ENCODE measurements at places on chromosomes 1 and 21.

DNA sequence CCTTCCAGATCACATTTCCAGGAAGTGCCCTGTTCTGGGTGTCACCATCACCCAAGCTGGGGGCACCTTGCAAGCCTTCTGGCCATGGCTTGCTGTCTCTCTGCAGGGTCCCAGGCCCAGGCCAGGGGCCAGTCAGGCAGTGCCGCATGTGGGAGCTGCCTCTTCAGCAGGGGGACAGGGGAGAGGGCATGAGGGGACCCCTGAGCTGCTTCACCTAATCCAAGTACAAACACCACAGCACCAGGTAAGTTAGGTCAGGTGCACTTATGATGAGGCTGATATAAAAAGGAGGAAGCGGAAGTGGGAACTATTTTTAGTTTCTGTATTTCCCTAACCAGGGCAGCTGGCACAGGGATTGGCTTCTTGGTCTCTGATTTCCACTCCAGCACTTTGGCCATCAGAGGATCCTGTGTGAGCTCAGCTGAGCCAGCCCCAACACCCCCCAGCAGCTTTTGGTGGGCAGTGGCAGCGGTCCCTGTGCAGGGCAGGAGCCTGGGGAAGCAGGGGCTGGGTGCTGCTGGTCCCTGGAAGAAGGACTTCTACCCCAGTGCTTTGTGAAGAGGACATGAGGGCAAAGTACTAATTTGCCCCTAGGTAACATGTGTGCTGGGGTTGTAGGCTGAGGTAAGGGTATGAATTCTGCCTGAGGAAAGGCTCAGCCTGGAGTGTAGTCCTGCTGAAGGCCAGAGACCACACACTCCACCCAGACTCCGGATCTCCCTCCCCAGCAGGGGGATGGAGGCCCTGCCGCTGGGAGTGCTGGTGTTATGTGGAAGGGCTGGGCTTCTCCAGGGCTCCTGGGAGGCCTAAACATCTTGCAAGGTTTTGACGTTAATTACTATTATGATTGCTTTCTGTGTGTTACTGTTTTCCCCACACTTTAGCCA is 3.3 kb upstream of the PCBP3 start:
- peak; percentile 24 for DNase-seq

GRCh38 chr1:7940745-7941436 is at the start of gene TNFRSF9:
Gene TNFRSF9, minus strand, starts transcription at chr1:7940839. Its CDS starts 845 bp downstream, at chr1:7939994.
- no peak for DNase-seq

GRCh38 chr21:16837321-16837720 is 675.5 kb upstream of the CXADR start:
- no peak for DNase-seq

DNA sequence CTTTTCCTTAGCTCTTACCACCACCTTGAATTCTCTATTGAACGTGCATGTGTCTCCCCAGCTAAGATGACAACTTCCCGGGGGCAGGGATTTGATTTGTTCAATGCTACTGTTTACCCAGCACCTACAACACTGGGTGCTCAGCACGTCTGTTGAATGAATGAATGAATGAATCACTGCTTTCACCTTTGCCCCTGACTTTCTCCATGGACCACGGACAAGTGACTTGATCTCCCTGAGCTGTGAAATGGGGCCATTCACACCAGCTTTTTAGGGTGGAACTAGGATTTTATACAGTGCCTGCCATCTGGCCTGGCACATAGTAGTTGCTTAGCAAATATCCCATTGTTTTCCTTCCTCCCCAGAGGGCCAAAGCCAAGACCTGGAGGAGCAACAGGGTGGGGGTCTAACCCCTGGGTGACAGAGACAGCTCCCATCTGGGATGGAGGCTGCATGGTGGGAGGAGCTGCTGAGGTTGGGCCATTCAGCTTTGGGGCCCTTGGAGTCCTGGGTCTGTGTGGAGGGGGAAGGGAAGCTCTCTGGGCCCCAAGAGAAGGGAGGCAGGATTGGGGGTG is 15.7 kb downstream of the TNFRSF1B start:
- DNase-seq: no peak

GRCh38 chr1:228307218-228308023 is 99.2 kb downstream of the TRIM11 start:
- DNase-seq: no peak

GRCh38 chr1:209072481-209072880 is 511.0 kb upstream of the CAMK1G start:
- no peak for DNase-seq

DNA sequence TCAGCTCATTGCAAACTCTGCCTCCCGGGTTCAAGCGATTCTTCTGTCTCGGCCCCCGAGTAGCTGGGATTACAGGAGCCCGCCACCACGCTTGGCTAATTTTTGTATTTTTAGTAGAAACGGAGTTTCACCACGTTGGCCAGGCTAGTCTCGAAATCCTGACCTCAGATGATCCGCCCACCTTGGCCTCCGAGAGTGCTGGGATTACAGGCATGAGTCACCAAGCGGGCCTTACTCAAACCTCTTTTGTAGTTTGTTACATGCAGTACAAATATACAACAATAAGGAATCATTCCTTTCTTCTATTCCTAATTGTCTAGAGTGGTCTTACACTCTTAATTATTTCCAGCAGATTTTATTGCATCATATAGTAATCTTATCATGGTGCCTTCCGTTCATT is 16.6 kb downstream of the SPATA17 start:
- DNase-seq: no peak

DNA sequence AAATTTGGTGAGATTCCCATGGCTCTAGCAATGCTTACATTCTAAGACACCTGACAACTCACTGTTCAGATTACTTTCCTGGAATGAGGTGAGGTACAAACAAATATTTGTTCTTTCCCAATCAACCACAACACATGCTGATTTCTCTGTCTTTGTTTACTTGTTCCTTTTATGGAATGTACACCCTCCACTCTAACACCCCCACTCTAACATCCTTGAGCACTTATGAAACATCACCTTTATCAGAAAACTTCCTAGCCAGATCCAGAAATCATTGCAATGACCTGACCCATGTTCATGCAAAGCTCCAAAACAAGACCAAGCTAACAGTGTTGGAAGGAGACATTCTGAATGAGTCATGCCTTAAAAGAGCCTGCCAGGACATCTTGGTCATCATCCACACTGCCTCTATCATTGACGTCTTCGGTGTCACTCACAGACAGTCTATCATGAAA is 35.5 kb downstream of the HSD3B1 start:
- no peak for DNase-seq

DNA sequence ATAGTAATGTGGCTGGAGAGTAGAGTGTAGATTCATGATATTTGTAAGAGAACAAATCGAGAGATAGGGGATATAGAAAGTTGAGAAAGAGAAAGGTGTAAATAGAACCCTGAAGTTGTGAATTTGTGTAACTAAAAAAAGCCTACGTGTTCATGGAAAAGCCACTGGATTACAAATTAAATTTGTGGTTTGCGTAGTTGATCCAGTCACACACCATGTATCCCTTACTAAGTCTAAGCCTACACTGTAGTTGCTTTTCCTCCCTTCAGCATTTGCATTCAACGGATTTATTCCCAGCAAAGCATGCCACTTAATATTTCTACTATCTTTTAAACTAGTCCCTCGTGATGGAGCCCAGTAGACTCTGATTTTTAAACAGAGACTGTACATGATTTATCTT is 24.9 kb downstream of the KMO start:
- DNase-seq: no peak

DNA sequence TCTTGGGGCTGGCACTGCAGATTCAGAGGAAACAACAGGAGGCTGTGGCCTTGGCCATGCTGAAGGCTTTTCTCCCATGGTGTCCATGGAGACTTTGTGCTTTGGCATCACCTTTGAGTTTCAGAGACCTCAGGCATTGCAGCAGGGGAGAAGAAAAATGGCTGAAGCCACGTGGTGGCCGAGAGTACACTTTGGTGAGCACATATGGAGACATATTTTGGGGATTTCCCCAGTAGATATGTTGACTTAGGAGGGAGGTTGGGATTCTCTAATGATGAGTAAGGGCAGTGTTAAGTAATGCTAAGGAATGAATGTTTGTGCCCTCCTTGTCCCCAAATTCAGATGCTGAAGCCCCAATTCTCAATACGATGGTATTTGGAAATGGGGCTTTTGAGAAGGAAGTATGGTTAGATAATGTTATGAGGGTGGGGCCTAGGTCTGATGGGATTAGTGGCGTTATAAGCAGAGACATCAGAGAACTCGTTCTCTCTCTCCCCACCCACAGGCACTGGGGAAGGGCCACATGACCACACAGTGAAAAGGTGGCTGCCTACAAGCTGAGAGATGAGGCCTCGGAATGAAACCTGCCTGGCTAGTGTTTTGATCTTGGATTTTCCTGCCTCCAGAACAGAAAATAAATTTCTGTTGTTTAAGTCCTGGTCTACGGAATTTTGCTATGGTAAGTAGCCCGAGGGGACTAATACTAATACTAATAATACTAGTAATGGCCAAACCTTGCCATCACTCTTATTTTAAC is 98.6 kb downstream of the TBX19 start:
- DNase-seq: no peak

- DNase-seq: no peak
These were observed 153.9 kb upstream of the B3GALT2 start for GRCh38 chr1:193340331-193340730.

GRCh38 chr1:11198257-11198656 is 9.1 kb downstream of the ANGPTL7 start:
- no peak for DNase-seq

DNA sequence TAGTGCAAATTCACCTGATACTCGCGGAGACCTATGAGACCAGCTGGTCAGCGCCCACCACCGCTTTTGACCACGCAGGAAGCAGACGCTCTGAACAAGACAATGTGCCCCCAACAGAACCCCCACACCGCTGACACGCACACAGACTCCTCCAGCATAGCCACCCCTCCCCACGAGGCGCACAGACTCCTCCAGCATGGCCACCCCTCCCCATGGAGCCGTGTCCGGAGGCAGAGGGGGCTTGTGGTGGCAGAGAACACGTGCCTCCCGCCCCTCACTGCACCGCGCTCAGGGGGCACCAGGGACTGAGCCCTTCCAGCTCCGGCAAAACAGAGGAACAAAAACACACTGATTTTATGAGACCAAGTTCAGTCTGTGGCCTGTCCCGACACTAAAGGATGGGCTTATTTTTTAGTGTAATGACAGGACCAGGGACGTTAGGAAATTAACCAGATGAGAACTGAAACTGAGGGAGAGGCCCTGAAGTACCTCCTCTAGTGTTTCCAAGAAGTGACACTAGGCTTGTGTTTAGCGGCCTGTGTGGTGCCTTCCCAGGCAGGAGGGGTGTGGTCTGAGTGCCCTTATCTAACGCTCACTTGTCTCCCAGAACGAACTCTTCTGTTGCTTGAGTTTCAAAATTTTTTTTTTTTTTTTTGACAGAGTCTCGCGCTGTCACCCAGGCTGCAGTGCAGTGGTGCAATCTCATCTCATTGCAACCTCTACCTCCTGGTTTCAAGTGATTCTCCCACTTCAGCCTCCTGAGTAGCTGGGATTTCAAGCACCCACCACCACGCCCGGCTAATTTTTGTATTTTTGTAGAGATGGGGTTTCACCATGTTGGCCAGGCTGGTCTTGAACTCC is 10.0 kb upstream of the AGPAT3 start:
- DNase-seq: peak; percentile 34

DNA sequence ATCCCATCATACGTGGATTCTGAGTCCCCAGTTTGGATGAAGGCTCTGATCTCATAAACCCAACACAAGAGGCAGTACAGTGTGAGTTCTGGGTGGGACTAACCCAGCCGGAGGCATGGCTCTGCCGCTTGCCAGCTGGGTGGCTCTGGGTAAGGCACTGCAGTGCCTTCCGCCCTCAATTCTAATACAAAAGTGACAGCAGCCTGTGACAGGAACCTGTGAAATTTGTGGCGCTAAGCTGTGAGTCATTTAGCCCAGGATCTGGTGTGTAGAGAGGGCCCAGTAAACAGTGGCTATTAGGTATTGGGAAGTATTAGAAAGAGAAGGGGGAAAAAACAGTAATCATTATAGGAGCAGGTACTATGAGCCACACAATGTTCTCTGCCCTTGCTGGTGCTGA is 23.3 kb downstream of the HSPG2 start:
- DNase-seq: no peak

DNA sequence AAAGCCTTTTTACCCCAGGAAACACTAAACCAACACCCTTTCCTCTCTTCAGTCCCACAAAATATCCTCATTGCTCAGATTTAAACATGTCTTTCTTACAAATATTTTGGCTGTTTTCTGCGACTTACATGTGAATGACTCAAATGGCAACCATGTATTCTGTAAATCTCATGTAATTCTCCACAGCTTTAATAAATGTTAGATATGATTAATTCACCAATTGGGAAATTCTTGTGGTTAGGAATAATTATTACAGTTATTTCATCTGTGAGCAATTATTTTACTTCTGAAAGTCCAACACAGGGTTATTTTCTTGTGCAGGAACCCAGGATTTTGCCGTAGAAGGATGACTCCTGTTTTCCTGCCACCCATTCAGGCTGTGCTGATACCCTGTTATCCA is 431.5 kb downstream of the LMO4 start:
- DNase-seq: no peak

DNA sequence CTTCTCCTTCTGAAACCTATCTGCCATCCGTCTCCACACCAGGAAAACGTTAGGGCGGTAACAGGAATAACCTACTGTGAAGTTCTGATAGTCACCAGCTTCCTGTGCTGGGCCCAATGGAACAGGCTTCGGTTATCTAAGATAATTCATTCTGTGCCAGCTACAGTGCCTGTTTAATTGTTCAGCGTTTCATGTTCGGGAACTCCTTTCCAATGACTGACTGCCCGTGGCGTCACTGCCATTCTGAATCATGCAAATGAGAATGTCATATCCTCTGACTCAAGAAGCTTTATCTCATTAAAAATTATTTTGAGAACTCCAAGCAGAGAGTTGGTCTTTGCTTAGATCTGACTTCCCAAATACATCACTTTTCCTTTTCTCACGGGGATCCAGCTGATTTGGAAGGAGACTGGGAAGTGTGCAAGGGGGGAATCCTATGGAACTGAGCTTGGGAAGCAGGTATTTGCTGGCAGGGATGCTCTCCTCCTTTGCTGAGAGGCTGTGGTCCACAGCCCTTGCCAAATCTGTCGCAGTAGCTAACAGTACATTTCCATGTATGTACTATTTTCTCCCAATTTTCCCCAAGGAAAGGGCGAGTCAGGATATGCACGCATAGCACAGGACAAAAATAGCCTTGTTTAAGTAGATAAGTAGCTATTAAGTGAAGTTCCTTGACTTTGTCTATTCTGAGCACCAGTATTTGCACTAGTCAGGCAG is 358.7 kb downstream of the LTN1 start:
- no peak for DNase-seq

DNA sequence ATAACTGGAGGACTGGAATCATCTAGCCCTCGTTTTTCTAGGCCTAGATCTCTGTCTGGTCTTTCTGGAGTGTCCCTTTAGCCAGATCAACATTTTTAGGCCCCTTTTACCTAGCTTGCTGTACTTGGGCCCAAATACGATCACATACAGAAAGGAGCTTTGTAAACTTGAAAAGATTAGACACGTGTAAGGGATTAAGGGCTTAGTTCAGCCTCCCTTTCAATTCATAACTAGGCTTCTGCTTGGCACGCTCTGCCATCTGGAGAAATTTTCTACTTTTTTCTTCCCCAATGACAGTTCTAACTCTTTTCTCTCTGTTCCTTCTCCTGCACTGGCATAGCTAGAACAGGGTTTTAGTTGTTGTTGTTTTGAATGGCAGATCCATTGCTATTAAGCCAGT is 153.3 kb upstream of the BEND5 start:
- no peak for DNase-seq

GRCh38 chr1:191963286-191963685 is 195.0 kb upstream of the RGS18 start:
- no peak for DNase-seq

- no peak for DNase-seq
These were observed 439.0 kb upstream of the USP24 start for GRCh38 chr1:55654171-55654570.
